ENCODE measurements at places on chromosomes 7 and 10.

- DNase-seq = no peak
Measured at GRCh38 chr7:139821349-139822105, 7.5 kb upstream of the TBXAS1 start.

GRCh38 chr10:72174297-72174662, 41.5 kb upstream of the ANAPC16 start:
- DNase-seq = no peak

- no peak for DNase-seq
Measured at GRCh38 chr7:106757846-106758245, 96.9 kb upstream of the CCDC71L start.

GRCh38 chr7:121273467-121274167, 55.2 kb upstream of the WNT16 start:
- no peak for DNase-seq

DNA sequence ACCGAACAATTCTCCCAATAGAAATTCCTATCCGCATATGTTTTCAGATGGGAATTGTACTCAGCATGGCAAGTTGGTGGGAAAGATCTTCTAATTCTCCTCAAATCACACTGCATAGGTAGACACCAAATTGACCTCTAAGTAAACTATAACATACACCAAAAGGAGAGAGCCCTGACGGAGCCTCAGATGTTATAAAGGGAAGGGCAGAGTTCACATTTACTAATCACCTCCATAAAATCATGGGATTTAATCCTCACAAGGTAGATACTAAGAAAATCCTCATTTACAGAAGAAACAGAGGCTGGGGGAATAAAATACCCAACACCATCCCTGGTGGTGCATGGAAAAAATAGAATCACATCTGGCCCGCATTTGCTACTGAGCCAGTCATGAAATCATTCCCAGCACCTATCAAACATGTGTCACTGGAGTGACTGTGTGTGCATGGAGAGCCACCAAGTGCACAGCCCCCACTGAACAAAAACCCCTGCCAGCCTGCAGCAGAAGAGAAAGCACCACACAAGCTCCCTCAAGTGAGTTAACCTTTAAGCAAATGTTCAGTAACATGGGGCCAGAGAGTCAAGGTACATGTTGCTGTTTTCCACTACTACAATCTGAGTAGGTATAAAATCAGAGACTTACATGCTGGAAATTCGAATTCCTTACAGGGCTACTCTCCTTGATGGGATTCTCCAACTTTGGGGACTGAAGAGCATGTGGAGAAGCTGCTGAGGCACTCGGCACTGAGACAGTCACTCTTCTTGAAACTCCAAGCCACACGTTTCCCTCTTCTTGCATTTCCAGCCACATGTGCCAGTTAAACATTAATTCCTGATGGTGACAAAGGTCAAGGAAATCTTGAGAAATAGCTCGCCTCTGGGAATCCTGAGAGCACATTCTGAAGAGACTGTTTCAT, at the start of gene DDC:
Gene DDC, minus strand, starts transcription at position 766 of the 919 bp plus-strand sequence. CDS start 21,320 bp downstream, outside the sequence.
- no peak for DNase-seq

DNA sequence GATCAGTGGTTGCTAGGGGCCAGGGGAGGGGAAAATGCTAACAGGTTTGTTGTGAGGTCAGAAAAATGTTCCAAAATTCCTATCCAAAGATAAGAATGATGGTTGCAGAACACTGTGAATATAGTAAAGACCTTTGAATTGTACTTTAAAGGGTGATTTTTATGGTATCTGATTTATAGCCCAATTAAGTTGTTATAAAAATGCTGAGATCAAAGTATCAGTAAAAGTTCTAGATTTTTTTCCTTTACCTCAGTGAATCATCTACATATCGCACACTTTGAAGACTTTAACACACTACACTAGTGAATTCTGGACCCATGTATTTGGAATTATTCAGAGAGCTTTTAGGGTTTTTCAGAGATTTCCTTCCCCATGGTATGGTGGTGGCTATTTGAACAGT, 275.4 kb downstream of the WDR37 start:
- no peak for DNase-seq

DNA sequence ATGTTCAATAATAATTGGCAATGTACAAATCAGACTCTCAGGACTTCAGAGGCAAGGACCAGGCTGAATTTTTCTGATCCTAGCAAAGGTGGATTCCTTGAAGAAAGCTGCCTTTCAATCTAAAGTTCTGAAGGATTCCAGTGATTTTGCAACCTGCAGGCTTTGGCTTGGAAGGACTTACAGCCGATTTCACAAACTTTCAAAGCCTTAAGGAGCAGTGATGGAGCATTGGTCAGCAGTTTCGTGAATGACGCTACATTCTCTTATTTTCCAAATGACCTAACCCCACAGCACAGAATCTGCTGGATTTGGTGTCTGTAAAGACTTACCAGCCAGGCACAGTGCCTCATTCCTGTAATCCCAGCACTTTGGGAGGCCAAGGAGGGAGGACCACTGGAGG, 167.5 kb downstream of the ARHGAP12 start:
- no peak for DNase-seq

- no peak for DNase-seq
Measured at GRCh38 chr10:114096864-114097263, 53.2 kb downstream of the ADRB1 start.

- DNase-seq = no peak
Measured at GRCh38 chr7:46968003-46968402, 613.9 kb downstream of the TNS3 start.

DNA sequence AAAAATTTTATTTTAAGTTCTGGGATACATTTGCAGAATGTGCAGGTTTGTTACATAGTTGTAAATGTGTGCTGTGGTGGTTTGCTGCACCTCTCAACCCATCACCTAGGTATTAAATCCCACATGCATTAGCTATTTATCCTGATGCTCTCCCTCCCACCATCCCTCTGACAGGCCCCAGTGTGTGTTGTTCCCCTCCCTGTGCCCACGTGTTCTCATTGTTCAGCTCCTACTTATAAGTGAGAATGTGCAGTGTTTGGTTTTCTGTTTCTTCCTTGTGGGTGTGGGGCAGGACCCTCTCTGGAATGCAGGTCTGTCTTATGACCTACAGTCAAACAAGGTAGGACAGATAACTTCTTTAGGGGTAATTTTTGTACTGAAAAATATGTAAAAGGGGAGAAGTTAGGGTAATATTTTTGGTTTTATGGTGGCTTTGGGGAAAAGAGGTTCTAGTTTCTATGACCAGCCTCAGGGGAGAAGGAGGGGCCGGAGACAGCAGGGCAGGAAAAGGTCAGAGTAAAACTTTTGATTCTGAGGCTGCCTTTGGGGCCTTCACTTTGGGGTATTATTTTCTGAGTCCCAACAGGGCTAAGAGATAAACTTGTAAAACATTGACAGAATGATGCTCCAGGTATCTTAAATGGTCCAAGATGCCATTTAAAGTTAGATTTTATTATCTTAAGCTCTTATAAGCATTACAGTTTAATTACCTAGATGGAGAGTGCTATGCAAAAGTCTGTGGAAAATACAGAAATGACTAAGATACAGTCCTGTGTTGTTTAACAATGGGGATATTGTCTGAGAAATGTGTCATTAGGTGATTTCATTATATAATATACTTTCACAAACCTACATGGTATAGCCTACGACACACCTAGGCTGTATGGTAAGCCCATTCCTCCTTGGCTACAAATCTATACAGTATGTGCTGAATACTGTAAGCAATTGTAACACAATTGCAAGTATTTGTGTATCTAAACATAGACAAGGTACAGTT, 354.8 kb downstream of the ABCA13 start:
- no peak for DNase-seq

- no peak for DNase-seq
Measured at GRCh38 chr7:73423519-73424488, 9.8 kb upstream of the FZD9 start.

DNA sequence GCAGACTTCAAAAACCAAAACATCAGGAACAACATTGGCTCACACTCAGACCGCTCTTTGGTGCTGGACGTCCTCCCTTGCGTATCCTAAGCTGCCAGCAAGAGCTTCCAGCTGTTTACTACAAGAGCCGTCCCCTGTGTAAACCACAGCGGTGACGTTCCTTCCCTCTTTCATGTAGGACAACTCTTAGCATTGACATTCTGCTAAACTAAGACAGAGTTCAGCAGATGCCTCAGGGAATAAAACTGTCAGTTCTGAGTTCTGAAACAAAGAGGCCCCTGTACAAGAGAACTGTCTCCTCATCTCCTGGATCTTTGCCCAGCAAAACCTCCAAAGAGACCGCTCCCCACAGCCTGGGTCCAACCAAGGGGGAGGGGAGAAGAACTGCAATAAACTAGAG, 57.8 kb upstream of the OPALIN start:
- peak; percentile 60 for DNase-seq

GRCh38 chr10:100908378-100908777, 4.4 kb upstream of the SLF2 start:
- DNase-seq = no peak

- DNase-seq = no peak
Measured at GRCh38 chr7:94414481-94414880, 19.8 kb downstream of the COL1A2 start.

GRCh38 chr7:139647085-139647484, 123.6 kb downstream of the CLEC2L start:
- DNase-seq = no peak

DNA sequence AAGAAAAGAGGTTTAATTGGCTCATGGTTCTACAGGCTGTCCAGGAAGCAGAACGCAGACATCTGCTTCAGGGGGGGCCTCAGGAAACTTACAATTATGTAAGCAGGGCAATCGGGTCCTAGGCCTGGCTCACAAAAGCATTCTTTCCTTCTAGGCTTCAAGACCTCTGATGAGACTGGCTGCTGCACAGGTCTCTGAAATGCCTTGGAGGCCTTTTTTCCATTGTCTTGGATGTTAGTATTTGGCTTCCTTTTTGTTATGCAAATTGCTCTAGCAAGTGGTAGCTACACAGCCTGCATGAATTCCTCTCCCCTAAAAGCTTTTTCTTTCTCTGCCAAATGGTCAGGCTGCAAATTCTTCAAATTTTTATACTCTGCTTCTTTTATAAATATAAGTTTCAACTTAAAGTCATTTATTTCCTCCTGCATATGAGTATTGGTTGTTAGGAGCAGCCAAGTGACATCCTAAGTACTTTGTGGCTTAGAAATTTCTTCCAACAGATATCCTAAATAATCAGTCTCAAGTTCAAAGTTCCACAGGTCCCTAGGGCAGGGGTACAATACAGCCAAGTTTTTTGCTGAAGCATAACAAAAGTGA, 83.1 kb upstream of the SEMA3A start:
- DNase-seq = no peak

GRCh38 chr10:97019213-97019844, 166.4 kb downstream of the SLIT1 start:
- DNase-seq = no peak

DNA sequence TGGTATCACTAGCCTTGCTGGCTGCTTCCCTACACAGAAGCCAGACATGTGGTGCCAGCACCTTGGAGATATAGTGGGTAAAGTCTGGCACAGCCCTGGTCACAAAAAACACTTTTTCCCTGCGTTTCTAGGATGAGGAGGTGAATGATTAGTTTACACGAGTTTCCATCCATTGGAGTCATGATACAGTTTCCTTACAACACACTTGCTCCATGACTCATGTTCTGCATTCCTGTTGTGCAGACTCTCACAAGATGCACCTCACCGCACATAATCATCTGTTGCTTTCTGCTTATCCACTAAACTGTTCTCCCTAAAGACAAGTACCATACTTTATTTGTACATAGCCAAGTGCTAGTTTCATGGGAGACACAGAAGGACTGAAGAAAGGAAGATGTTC, 747.1 kb upstream of the GALNT17 start:
- no peak for DNase-seq

GRCh38 chr10:131113709-131114291, 197.7 kb downstream of the TCERG1L start:
- DNase-seq = no peak

DNA sequence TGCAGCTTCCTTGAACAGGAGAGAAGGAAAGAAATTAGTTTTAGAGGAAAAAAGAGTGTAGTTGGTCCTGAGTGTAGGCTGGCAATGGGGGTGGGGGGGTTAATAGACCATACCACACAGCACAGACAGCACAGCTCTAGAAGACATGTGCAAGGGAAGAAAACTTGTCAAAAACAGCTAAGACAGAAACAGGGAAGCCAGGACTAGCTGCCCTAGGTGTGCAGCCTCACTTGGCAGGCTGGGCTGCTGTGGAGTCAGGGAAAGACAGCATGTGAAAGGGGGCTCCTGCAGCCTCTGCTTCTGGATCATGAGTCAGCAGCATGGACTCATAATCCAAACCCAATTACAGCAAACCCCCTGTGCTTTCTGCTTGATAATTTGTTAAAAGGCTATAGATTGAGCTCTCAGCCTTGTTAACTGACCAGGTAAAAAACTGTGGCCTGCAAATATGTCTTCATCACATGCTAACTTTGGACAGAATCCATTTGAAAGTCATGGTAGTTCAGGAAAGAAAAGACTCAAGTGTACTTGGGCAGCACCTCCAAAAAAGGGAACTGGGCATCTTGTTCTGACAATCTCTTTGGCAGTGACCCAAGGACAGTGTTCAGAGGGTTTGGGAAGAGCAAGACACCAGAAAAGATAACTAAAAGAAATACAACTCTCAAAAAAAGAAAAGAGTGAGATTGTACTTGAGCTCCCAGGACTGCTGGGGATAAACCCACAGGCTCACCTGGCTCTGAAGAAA, 142.2 kb upstream of the VWC2 start:
- DNase-seq = no peak

DNA sequence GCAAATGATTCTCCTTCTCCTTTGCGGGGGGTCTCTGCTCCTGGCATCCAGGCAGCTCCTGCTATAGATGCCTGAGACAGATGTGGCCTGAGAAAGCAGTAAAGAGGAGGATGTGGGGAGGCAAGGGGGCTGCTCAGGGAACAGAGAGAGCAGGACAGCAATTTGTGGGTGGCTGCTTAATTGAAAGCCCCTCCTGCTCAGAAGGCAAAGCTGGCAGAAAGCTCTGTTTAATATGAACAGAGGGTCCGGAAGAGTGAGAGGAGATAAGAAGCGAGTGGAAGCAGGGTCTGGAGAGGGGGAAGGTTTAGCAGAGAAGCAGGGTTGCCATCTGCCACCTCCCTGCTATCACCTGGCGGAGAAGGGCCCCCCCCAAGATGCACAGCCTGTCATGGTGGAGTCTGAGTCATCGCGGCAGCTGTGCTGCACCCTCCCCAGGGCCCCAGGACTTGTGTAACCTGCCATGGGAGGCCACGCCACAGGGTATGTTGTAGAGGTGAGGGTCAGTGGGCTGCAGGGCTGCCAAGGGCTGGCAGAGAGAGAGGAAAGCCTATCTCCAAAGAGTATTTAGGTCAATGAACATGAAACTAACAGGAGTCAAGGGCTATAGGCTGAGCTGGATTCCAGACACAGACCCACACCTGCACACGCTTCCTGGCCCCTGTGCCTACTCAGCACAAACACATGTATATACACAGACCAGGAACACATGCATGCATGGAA, 1109.8 kb upstream of the AUTS2 start:
- no peak for DNase-seq

GRCh38 chr7:107147464-107148393, 21.1 kb upstream of the HBP1 start:
- no peak for DNase-seq

DNA sequence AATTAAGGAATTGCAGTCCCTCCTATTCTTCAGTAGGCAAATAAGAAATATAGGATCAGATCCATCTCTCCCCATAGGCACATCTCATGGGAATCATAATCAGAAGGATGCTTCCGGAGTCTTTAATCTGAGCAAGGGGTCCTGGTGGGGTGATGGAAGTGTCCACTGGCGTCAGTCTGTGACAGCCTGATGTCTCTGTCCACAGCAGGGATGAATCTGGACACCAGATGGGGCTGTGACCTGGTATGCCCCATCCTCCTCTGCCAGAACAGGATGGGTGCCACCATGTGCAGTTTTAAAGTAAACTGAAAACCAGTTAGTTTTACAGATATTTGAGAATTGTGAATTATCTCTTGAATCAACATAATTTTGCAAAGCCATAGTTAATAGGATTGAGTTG, 148.7 kb downstream of the C1GALT1 start:
- DNase-seq = no peak

- no peak for DNase-seq
Measured at GRCh38 chr7:39565538-39565937, 666 bp upstream of the YAE1 start.

Measured in breast epithelium (tissue), 4 donors.